Right atrium auricular region (tissue), 2 donors: ENCODE measurements at places on chromosomes 12 and 14. TPM values are rescaled to one million over a fixed set of nuclear protein-coding genes. Genes with fewer than 3 reads are reported as not detected.

DNA sequence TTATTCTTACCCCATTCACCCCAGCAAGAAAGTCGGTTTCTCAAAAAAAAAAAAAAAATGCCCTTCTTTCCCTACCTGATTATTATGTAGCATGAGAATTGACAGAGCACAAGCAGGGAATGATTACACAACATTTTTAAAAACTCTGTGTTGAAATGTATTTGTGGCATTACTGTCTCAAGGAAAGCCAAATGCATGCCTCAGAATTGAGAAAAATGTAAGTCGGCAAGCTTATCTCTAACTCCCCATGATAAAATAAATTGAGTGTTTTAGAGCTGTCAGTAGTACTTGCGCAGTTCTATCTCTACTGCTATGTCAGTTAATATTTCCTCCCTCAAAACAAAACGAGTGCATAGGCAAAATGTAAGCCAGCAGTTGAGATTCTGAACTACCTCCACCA, 25.7 kb downstream of the ANO4 start:
- H3K36me3 ChIP-seq, result no peaks in the 10 kb centered on the region
- H3K27ac ChIP-seq, result no peak overlapping the region
- H3K4me1 ChIP-seq, result no peaks in the 10 kb centered on the region
- no peaks in the 10 kb centered on the region for H3K27me3 ChIP-seq

- no peaks in the 10 kb centered on the region for H3K27me3 ChIP-seq
- H3K4me1 ChIP-seq, result no peaks in the 10 kb centered on the region
- no peak for DNase-seq
- no peak overlapping the region for H3K4me3 ChIP-seq
- peak overlapping the region; percentile 77 for H3K27ac ChIP-seq
- H3K36me3 ChIP-seq, result no peaks in the 10 kb centered on the region
These were observed 62.3 kb downstream of the SAMD4A start for GRCh38 chr14:54629183-54629582.

DNA sequence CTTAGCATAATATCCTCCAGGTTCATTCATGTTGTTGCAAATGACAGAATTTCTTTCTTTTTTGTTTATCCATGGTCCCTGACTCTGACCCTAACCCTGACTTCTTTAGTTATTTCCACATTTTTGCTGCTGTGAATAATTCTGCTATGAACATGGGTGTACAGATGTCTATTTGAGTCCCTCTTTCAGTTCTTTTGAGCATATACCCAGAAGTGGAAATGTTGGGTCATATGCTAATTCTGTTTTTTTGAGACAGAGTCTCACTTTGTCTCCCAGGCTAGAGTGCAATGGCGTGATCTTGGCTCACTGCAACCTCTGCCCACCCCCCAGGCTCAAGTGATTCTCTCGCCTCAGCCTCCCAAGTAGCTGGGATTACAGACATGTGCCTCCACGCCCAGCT, 33.1 kb downstream of the KNTC1 start:
- no peaks in the 10 kb centered on the region for H3K27me3 ChIP-seq
- H3K36me3 ChIP-seq, result no peaks in the 10 kb centered on the region
- no peaks in the 10 kb centered on the region for H3K4me1 ChIP-seq
- H3K4me3 ChIP-seq, result no peak overlapping the region
- no peak for DNase-seq
- H3K27ac ChIP-seq, result no peak overlapping the region

DNA sequence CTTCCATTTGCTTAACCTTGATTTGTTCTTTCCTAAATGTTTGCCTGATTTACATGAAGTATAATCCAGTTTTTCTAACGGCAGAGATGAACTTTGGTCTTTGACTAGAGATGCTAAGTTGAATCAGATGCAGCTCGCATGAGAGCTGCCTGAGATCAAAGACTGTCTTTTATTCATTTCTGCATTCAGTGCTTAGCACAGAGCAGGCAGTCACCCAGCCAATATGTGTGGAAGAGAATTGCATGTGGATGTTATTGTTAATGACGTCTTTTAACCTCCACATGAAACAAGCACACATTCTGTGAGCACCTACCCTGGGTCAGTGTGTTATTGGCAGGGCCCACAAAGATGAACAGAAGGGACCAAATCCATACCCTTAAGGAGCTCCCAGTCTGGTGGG, 99.2 kb downstream of the SLC5A8 start:
- no peak overlapping the region for H3K27ac ChIP-seq
- H3K4me3 ChIP-seq, result no peak overlapping the region
- H3K36me3 ChIP-seq, result no peaks in the 10 kb centered on the region
- no peak for DNase-seq

- no peak for DNase-seq
- peak overlapping the region; percentile 10 for H3K4me3 ChIP-seq
- no peaks in the 10 kb centered on the region for H3K4me1 ChIP-seq
- no peak overlapping the region for H3K27ac ChIP-seq
- no peaks in the 10 kb centered on the region for H3K36me3 ChIP-seq
These were observed 1.4 kb upstream of the FOXN4 start for GRCh38 chr12:109310247-109311125.

- H3K27ac ChIP-seq, result no peak overlapping the region
- H3K4me1 ChIP-seq, result no peaks in the 10 kb centered on the region
- H3K4me3 ChIP-seq, result no peak overlapping the region
- no peak for DNase-seq
These were observed 72.2 kb downstream of the TGFB3 start for GRCh38 chr14:75909630-75910029.

DNA sequence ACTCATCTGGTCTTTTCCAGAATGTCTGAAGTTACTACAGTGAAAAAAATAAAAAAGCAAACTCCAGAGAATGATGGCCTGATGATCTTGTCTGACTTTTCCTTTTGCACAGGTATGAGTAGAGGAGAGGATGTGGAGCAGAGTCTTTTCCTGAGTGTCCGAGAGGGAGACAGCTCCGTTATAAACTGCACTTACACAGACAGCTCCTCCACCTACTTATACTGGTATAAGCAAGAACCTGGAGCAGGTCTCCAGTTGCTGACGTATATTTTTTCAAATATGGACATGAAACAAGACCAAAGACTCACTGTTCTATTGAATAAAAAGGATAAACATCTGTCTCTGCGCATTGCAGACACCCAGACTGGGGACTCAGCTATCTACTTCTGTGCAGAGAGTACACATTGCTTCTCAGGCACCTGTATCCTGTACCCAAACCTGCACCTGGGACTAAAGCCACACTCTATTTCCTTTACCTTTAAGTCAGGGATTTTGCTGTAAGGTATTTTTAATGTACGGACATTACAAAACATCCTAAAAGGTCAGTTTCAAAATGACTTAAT, 75.8 kb upstream of the OR4E1 start:
- no peak for DNase-seq
- no peaks in the 10 kb centered on the region for H3K4me1 ChIP-seq
- H3K36me3 ChIP-seq, result no peaks in the 10 kb centered on the region
- H3K27ac ChIP-seq, result no peak overlapping the region
- H3K27me3 ChIP-seq, result no peaks in the 10 kb centered on the region
- no peak overlapping the region for H3K4me3 ChIP-seq

- no peaks in the 10 kb centered on the region for H3K4me1 ChIP-seq
- peak overlapping the region; percentile 78 for H3K4me3 ChIP-seq
- H3K27me3 ChIP-seq, result no peaks in the 10 kb centered on the region
- peak; percentile 92 for DNase-seq
- H3K27ac ChIP-seq, result peak overlapping the region; percentile 99
These were observed 2.8 kb downstream of the TNS2 start for GRCh38 chr12:53052419-53053217.

DNA sequence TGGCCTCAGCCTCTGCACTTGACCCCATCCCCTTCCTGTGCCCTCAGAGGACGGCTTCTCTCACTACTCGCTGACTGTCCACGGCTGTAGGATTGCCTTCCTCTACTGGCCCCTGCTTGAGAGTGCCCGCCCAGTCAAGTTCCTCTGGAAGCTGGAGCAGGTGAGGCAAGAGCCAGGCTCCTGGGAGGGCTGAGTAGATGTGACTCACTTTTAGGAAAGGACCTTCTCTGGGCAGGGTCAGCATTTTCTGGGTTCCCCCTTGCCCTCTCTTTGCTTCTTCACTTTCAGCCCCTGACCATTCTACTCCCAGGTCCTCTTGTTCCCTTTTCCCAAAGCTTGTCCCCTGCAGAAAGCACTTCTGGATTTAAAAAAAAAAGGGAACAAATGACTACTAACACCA, 7.7 kb downstream of the CLSTN3 start:
- H3K27ac ChIP-seq, result no peak overlapping the region
- no peaks in the 10 kb centered on the region for H3K36me3 ChIP-seq
- H3K27me3 ChIP-seq, result no peaks in the 10 kb centered on the region

DNA sequence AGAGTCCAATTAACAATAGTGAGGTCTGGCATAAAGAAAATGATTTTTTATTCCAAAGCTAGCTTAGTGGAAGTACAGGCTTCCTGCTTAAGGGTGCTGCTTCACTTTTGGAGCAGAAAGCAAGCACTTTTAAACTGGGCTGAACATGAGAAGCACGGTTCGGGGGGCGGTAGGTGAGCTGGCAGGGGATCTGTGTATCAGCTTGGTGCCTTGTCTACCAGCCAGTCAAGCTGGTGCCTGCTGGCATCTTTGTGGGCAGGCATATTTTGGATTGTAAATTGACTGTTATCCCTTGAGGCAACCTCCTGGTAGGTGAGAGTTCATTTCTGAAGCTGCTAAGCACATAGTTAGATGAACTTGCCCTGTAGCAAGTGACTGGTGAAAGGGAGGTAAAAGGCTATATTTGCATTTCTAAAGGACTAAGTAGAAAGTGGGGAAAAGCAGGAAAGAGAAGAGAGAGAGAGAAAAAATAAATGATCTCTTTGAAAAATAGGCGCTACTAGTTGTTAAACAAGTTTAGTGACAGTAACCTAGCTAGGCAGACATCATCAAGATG, 121.1 kb upstream of the SYT10 start:
- no peaks in the 10 kb centered on the region for H3K27me3 ChIP-seq
- no peaks in the 10 kb centered on the region for H3K36me3 ChIP-seq
- DNase-seq, result no peak
- H3K4me1 ChIP-seq, result no peaks in the 10 kb centered on the region
- no peak overlapping the region for H3K4me3 ChIP-seq

- no peaks in the 10 kb centered on the region for H3K36me3 ChIP-seq
- no peaks in the 10 kb centered on the region for H3K27me3 ChIP-seq
- H3K27ac ChIP-seq, result no peak overlapping the region
- DNase-seq, result no peak
- H3K4me3 ChIP-seq, result no peak overlapping the region
- peaks cover 22% of the 10 kb centered on the region for H3K4me1 ChIP-seq
These were observed 28.3 kb downstream of the KIF26A start for GRCh38 chr14:104166698-104167097.

- no peaks in the 10 kb centered on the region for H3K27me3 ChIP-seq
- no peak overlapping the region for H3K4me3 ChIP-seq
- H3K36me3 ChIP-seq, result no peaks in the 10 kb centered on the region
These were observed 157.4 kb upstream of the FOXG1 start for GRCh38 chr14:28608851-28609828.

- H3K27me3 ChIP-seq, result no peaks in the 10 kb centered on the region
- no peak overlapping the region for H3K4me3 ChIP-seq
These were observed 125.0 kb downstream of the AKAP6 start for GRCh38 chr14:32453857-32454810.

DNA sequence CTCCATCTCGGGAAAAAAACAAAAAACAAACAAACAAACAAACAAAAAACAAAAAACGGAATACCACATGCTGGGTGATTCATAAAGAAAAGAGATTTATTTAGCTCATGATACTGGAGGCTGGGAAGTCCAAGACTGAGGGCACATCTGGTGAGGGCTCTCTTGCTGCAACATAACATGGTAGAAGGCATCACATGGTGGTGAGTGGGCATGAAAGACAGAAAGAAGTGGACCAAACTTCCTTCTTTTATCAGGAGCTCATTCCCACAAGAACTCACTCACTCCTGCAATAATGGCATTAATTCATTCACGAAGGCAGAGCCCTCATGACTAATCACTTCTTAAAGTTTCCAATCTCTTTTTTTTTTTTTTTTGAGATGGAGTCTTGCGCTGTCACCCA, 8.0 kb upstream of the LGMN start:
- H3K27me3 ChIP-seq, result no peaks in the 10 kb centered on the region
- no peak overlapping the region for H3K27ac ChIP-seq

GRCh38 chr14:33510991-33511390, 439.9 kb downstream of the EGLN3 start:
- H3K27ac ChIP-seq, result no peak overlapping the region
- DNase-seq, result no peak
- no peaks in the 10 kb centered on the region for H3K4me1 ChIP-seq
- no peaks in the 10 kb centered on the region for H3K27me3 ChIP-seq

DNA sequence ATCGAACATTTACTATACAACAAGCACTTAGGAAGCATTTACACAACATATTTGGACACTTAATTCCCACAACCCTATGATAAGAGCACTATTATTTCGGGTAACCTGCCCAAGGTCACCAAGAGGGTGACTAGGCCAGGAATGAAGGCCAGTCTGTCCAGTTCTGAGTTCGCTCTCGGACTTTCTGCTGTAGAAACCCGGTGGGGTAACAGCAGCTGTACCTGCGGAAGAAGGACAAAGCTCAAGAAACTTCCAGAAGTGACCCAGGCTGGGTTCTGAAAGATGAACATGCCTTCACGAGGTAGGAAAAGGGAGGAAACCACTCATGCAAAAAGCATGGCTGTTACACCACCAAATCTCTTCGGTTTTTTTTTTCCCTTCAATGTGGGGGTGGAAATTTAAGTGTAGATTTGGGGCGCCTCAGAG, 10.8 kb downstream of the PLA2G1B start:
- H3K27ac ChIP-seq, result peak overlapping the region; percentile 87
- no peaks in the 10 kb centered on the region for H3K36me3 ChIP-seq
- no peak for DNase-seq
- H3K27me3 ChIP-seq, result no peaks in the 10 kb centered on the region
- peak overlapping the region; percentile 64 for H3K4me3 ChIP-seq

GRCh38 chr12:62129291-62129690, 130.9 kb upstream of the USP15 start:
- no peaks in the 10 kb centered on the region for H3K27me3 ChIP-seq
- H3K36me3 ChIP-seq, result no peaks in the 10 kb centered on the region
- no peak for DNase-seq
- H3K4me1 ChIP-seq, result no peaks in the 10 kb centered on the region
- no peak overlapping the region for H3K4me3 ChIP-seq
- no peak overlapping the region for H3K27ac ChIP-seq

DNA sequence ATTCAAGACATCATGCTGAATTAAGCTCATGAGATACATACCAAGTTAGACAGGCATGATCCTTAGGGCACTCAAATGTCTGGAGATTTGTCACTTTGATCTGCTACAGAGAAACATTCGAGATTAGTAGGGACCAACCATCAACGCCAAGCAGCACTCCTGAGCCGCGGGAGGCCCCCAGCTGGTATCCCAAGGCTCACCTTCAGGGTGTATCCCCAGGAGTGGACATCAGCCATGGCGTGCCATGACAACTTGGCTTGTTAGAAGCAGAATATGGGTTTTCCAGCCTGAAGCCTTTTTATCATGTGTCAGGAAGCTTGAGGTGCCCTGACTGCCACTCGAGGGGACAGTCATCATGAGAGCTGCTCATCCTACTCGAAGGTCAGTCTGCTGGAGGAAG, 39.1 kb upstream of the GPHB5 start:
- no peaks in the 10 kb centered on the region for H3K36me3 ChIP-seq
- H3K27ac ChIP-seq, result no peak overlapping the region
- H3K27me3 ChIP-seq, result no peaks in the 10 kb centered on the region
- no peak overlapping the region for H3K4me3 ChIP-seq
- DNase-seq, result no peak

Gene REM2
- total RNA-seq, result not detected

Gene RTN1
- 2.7 TPM for total RNA-seq

Gene LALBA
- total RNA-seq, result not detected

Gene INSM2
- total RNA-seq, result not detected

Gene NUP37
- 8.1 TPM for total RNA-seq

Gene PIWIL1
- total RNA-seq, result not detected

Gene LMNTD1
- total RNA-seq, result not detected
